ENCODE measurements at places on chromosomes 6 and 20.

DNA sequence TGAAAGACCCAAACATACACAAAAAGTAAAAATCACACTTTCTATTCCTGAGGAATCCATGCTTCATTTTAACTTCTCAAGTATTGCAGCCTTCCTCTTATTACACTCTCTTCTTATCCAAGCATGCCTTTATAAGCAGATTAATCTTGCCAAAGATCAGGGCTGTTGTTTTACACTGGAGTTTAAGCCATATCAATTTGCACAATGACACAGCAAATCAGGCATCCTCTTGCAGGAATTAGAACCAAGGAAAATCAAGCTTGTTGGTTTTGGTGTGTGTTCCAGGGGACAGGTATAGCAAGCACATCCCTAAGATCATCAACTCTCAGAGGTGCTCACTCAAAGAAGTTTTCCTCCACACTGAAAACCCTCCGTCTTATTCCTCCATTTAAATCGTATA is 69.5 kb downstream of the CYP39A1 start:
- no peak for DNase-seq

DNA sequence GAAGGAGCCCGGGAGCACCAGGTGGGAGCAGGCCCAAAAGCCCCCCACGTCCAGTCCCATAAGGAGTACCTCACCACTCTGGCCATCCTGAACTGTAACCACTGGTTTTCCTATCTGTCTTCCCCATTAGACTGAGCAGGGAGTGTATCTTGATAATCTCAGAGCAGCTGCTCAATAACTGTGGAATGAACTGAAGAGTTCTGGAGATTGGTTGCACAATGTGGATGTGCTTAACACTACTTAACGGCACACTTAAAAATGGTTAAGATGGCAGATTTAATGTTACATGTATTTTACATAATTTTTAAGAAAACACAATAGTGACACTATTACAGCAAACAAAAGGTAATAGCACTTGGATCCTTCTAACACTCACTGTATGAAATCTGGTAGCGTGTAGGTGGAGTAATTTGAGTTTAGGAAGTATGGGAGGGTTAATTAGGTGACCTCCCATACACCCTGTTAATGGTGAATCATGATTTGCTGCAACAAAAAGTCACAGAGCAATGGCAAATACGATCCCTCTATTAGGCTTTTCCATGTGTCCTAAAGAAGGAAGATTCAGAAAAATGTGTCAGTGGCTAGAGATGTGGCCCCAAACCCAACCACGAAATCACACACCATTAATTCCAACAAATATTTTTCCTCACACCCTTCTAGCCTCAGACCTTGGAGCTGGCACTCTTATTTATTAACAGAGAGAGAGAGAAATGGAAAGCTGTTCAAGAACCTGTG is 18.4 kb downstream of the TRAM2 start:
- no peak for DNase-seq

- DNase-seq: no peak
Measured at GRCh38 chr20:37901240-37901639, 1.7 kb upstream of the VSTM2L start.

- DNase-seq: no peak
Measured at GRCh38 chr6:128657181-128657580, 136.8 kb upstream of the PTPRK start.

- no peak for DNase-seq
Measured at GRCh38 chr6:43239054-43239453, 4.2 kb upstream of the TTBK1 start.
